Smooth muscle cell of the umbilical artery (primary cell): ENCODE measurements at places on chromosomes 5 and 9. TPM values are rescaled to one million over a fixed set of nuclear protein-coding genes. Genes with fewer than 3 reads are reported as not detected.

DNAI1 gene
- total RNA-seq = not detected in 2 replicates

FAM174A gene
- total RNA-seq = 34.7 and 45.7 TPM in 2 replicates

TMEM267 gene
- total RNA-seq = 22.0 and 22.1 TPM in 2 replicates

DOK3 gene
- total RNA-seq = 3.3 and 8.4 TPM in 2 replicates

C8G gene
- total RNA-seq = 0.59 TPM in 1 of 2 replicates, not detected in the other

PDE6A gene
- total RNA-seq = not detected in 2 replicates

ANKRD18B gene
- 6.4 and 35.6 TPM in 2 replicates for total RNA-seq

SV2C gene
- not detected in 2 replicates for total RNA-seq

PCDHGB2 gene
- 2.1 and 2.4 TPM in 2 replicates for total RNA-seq

MEIKIN gene
- total RNA-seq = not detected in 2 replicates

SLC35D2 gene
- 14.8 and 19.4 TPM in 2 replicates for total RNA-seq

SOHLH1 gene
- total RNA-seq = not detected in 2 replicates

ERAP2 gene
- 5.8 and 44.5 TPM in 2 replicates for total RNA-seq

PCDHGB1 gene
- total RNA-seq = 3.3 TPM in 2 replicates

THBS4 gene
- 0.28 and 0.30 TPM in 2 replicates for total RNA-seq
